ENCODE measurements at places on chromosomes 3 and 15.

GRCh38 chr15:90393040-90393439, 5.0 kb downstream of the IQGAP1 start:
- DNase-seq = no peak

DNA sequence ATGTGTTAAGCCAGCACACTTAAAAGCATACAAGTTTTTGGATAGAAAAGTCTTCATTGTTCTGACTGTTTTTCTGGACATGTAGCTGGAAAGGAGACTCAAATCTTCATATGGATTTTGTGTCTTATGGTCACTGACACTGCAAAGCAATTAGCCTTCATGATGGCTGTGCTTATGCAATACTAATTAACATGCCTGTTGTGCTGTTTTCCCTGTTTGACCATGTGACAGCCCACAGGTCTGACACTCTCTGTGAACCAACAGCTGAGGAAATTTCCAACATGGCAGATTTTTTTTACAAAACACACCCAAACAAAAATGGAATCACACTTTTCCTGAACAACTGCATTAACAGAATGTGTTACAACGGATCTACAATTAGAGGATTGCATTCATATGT, 248.4 kb downstream of the ROBO2 start:
- DNase-seq = no peak

DNA sequence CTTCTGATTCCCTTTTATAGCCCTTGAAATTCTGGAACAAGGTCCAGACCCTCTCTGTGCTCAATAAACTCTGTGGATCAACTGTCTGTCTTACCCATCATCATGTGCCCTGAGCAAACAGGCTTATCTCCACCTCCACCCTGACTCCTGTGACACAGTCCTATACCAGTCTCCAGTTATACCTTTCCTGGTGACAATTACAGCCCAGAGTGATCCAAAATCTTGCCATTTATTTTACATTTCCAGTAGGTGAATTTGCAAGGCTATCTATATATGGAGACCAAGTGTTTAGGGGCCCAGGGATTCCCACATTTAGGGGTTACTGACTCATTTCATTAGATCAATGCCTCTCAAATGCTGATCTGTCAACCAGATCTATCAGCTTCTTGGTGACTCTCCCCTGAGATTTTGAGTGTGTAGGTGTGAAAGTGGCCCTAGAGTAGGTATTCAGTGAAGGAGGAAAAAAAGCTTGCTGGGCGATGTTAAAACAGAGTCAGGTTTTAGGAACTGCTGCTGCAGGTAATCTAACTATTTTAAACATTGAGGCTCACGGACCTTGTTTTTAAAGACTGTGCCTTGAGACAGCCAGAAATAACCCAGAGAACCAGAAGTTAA, 229.6 kb upstream of the WNT5A start:
- DNase-seq = no peak

- DNase-seq = no peak
Measured at GRCh38 chr3:26406636-26407035, 215.9 kb upstream of the LRRC3B start.

DNA sequence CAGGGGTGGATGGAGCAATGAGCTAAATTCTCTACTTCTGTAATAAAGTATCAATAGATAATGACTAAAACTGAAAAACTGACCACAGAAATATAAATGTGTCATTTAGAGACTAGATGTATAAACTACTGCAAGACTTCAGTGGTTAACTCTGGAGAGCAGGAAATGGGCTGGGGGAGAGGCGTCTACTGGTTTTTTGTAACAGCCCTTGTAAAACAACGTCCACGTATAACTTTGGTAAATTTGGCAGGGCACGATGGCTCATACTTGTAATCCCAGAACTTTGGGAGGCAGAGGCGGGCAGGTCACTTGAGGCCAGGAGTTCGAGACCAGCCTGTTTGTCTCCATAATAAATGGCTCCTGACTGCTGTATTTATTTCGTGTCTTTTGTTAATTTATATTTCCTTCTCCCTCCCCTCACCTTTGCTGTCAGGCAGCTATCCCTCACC, 12.5 kb downstream of the RAB27A start:
- no peak for DNase-seq
